Stimulated activated CD8-positive, alpha-beta memory T cell treated with anti-CD3 and anti-CD28 coated beads, Interleukin-7, amount 100 ng/mL, for 48 hours (primary cell): ENCODE measurements at places on chromosomes 3 and 15.

- DNase-seq = no peak
Measured at GRCh38 chr15:101148881-101149664, 102.8 kb downstream of the CHSY1 start.

DNA sequence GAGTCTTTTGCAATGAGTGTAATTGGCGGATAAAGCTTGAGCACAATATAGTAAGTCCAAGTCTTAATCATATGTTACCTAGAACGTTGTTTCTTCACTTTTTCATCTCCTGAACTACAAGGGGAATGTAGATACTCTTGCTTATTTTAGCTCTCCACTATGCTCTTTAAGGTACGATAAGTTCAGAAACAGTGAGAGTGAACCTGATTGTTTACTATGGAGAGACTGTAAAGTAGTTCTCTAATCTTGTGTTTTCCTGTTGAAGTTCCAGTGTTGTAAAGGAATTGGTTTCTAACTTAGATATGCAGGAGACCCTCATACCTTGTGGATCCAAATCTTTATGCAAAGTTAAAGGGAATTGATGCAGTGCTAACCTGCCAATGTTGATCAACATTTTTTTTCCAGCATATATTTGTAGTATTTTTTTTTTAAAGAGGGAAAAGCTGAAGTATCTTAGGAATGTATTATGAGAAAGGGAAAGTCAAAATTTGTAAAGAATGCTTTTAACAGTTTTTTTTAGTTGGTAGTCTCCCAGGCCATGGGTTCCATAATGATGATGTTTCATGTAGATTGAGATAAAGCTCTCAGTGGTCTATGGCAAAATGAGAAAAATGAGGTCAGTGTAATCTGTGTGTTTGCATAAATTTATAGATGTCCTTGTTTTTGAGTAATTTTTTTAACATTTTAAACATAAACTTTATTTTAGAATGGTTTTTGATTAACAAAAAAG, 14.9 kb downstream of the ATP11B start:
- no peak for DNase-seq

- no peak for DNase-seq
Measured at GRCh38 chr3:76402926-76403325, 617.6 kb upstream of the ZNF717 start.

GRCh38 chr15:79091204-79091867, 756 bp upstream of the RASGRF1 start:
- peak; percentile 0 for DNase-seq

DNA sequence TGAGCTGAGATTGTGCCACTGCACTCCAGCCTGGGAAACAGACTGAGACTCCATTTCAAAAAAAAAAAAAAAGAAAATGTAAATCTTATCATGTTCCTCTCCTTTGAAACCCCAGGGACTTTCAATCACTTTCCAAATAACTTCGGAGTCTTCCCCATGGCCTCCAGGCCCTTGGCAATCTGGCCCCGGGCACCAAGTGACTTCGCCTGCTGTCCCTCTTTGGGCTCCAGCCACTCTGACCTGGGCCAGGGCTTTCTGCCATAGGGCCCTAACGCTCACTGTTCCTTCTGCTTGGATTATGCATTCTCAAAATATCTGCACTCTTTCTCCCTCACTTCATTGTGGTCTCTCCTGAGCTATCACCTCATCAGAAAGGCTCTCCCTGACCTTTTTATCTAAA, 260.9 kb downstream of the KLF13 start:
- no peak for DNase-seq

- DNase-seq = no peak
Measured at GRCh38 chr15:100681335-100681746, 79.0 kb downstream of the ASB7 start.

DNA sequence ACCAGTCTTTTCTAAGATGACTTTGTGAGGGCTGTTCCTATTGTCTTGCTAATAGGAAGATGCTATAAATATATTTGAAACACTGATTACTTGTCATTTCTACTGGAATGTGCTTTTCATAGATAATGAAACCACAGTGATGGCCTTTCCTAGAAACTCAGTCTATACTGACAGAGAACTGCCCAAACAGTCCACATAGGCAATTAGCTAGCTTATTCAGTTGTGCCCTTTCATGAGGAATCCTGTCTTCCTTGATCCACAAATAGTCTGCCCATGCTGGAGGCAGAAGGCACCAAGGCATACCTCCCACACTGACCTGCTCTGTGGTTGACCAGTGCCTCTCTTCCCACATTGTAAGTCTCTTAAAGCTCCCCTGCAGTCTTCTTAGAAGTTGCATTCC, 135.9 kb downstream of the CMSS1 start:
- DNase-seq = no peak

GRCh38 chr3:184289426-184289938, 9.6 kb upstream of the PSMD2 start:
- DNase-seq = no peak

DNA sequence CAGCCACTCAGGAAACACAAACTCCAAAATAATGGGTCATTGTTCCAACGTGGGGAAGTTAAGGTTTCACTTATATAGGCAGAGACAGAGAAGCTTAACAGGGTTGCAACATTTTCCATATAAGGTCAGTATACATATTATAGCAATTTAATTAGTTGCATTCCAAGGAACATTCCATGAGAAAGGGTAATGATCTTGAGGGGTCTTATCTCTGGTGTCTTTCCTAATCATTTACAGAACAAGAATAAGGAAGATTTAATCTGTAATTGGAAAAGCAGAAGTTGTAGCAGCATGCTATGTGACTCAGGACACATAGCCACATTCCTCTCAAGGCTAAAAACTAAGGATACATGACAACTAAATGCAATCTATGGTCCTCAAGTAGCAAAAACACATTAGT, 4.9 kb downstream of the MNS1 start:
- no peak for DNase-seq

- DNase-seq = no peak
Measured at GRCh38 chr3:65532215-65532614, 506.5 kb downstream of the MAGI1 start.

DNA sequence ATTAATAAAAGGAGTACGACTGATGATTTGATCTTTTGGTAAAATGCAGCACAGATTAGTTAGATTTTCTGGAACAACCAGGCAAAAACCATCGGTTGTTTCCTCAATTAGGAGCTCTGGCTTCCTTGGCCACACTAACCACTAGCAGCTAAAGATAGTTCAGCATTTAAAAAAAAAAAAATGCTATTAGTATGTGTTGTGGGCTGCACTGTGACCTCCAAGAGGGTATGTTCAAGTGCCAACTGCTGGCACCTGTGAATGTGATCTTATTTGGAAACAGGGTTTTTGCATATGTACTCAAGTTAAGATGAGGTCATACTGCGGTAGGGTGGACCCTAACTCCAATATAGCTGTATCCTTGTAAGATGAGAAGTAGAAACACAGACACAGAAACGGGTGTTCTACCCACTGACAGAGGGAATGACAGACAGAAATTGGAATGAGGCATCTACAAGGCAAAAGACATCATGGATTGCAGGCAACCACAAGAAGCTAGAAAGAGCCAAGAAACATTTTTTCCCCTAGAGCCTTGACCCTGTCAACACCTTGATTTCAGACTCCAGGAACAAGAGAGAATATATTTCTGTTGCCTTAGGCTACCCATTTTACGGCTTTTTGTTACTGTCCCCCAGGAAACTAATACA, 534.6 kb upstream of the ROBO2 start:
- no peak for DNase-seq

DNA sequence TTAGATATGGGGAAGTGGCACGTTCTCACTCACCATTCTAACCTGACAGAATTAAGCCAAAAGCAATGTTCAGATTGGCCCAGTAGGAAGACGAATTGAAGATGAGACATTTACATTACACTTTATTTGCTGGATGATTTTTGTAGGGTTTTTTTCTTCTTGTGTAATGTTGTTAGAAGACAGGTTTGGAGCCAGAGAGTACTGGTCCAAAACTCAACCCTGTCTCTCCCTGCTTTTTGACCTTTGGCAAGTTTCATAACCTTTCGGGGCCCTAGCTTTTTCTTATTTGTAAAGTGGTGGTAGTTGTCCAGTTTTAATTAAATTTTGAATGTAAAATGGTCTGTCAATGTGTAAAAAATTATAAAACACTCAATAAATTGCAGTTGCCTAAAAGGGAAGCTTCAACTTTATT, 29.5 kb downstream of the PDE8A start:
- no peak for DNase-seq

- no peak for DNase-seq
Measured at GRCh38 chr3:48412375-48413001, 17.4 kb downstream of the PLXNB1 start.

GRCh38 chr3:148309390-148310035, 388.2 kb upstream of the AGTR1 start:
- no peak for DNase-seq

DNA sequence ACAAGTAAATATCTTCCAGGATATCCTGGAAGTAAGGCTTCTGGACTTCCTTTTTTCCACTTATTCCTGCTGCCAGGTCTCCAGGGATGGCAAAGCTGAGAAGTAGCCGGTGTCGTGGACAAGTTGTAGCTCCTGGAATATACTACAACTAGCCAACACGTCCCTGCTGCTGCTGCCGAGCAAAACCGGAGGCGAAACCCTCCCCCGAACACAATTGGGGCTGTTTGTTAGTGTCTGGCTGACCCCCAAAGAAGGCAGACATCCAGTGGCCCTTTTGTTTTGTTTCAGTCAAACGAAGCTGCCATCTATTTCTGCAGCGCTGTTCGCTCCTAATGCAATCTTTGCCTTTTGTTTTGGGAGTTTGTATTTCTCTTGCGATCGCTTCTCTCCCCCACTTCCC, 45.3 kb upstream of the EIF5A2 start:
- DNase-seq = no peak

GRCh38 chr3:181725131-181725731, 13.5 kb downstream of the SOX2 start:
- no peak for DNase-seq

GRCh38 chr3:48899273-48899672, 591 bp upstream of the SLC25A20 start:
- DNase-seq = no peak

DNA sequence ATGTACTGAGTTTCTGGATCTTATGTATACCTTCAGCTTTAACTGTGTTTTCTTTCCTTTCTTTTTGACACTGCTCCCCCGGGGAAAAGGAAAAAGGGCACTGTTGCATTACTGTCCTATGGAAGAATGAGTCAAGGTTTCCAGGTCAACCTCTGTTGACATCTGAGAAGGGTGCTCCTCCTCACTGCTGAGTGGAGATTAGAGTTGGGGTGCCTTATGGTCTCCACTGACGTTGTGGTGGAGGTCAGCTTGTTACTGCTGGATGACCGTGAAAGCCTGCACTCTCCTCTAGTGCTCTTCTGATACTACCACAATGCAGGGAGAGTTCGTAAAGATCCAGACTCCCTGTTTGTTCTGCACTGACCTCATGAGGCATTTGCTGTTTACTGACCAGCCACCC, 252.1 kb upstream of the GRM7 start:
- no peak for DNase-seq

DNA sequence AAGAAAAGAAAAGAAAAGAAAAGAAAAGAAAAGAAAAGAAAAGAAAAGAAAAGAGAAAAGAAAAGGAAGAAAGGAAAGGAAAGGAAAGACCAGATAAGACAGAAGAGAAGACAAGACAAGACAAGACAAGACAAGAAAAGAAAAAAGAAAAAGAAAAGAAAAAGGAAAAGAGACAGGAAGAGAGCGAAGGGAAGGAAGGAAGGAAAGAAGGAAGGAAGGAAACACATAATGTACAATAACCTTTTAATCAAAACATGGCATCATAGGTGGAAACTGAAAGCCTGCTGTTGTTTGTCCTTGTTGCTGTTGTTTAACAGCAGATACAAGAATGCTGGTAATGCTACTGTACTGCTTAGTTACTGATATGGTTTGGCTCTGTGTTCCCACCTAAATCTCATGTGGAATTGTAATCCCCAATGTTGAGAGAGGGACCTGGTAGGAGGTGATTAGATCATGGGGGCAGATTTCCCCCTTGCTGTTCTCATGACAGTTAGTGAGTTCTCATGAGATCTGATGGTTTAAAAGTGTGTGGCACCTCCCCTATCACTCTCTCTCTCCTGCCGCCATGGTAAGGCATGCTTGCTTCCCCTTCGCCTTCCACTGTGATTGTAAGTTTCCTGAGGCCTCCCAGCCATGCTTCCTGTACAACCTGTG, 67.3 kb downstream of the MCF2L2 start:
- DNase-seq = no peak

GRCh38 chr3:126274735-126275619, 82.2 kb downstream of the KLF15 start:
- no peak for DNase-seq

DNA sequence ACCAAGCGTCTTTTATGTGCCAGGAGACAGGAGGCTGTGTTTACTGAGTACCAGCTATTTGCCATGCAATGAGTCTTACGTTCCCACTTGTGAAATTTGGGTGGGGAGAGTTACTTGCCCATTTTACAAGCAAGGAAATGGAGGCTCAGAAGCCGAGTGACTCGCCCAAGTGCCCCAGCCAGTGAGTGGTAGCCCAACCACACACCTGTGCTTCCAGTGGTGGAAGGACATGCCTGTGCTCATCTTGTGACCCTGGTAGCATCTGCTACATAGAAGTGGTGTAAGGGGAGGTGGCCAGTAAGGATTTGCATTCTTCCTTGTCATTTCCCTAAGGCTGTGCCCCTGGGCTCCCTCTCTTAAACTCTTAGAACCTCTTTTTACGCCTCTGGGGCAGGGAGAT, 49.3 kb downstream of the FBLN2 start:
- no peak for DNase-seq

DNA sequence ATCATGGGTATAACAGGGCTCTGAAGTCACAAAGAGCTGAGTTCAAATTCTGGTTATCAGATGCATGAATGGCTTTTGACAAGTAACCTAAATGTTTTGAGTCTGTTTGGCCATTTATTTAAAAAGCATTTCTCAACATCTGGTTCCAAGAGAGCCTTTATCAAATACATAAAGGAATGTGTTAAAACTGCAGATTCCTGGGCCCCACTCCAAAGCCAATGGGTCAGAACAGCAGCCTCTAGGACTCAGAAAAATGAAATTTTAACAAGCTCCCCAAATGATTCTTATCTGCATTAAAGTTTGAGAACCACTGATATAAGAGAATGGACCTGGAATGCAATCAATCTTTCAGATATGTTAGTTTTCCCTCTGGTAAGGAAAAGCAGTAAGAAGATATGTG, 3.4 kb downstream of the B4GALT4 start:
- no peak for DNase-seq
